IPS DF 19.7 (cell line): ENCODE measurements at places on chromosomes 3 and 15.

DNA sequence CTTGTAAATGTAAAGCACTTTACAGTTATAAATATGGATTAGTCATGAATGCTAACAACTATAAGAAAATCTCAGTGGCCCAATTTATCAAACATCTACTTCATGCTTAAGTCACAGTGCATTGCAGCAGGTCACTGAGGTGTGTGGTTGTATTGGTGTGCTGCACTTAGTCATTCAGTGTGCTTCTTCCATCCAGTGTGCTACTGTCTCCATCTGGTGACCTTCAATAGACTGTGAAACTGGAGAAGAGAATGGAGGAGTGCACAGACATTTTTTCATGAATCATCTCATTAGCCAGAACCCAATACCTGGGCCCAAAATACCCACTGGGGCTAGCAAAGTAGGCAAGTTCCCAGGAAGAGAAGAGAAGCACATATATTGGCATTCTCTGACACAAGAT lies 199.6 kb downstream of the SHOX2 start:
- no peak for DNase-seq

DNA sequence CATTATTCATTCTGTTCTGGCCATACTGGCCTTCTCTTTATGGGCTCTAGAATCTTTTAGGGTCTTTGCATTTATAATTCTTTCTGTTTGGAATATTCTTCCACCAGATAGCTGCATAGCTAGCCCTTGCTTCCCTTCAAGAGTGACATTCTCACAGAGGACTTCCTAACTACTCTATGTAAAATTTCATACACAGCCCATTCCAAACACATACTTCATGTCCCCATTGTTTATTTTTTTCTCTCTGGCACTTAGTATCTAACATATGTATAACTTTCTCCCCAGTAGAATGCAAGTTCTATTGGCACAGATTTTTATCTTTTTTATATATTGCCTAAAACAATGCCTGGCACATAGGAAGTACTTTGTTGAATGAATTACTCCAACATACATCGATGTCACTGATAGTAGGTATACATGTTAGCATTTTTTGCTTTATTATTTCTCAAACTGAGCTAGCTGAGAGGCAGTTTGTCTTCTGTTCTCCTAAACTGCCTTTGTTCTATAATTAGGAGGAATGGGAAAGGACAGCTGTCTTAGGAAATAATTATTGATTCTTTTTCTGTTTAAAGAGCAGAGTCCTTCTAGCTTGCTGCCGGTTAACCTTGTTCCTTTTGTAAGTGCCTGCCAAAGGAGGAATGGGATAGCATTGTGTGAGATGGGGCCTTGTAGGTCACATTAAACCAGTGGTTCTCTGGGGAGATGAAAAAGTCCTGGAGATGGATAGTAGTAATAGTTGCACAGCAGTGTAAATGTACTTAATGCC lies 7.9 kb downstream of the FAM162A start:
- DNase-seq = no peak

GRCh38 chr15:48683991-48684765 lies 38.7 kb upstream of the FBN1 start:
- DNase-seq = no peak

DNA sequence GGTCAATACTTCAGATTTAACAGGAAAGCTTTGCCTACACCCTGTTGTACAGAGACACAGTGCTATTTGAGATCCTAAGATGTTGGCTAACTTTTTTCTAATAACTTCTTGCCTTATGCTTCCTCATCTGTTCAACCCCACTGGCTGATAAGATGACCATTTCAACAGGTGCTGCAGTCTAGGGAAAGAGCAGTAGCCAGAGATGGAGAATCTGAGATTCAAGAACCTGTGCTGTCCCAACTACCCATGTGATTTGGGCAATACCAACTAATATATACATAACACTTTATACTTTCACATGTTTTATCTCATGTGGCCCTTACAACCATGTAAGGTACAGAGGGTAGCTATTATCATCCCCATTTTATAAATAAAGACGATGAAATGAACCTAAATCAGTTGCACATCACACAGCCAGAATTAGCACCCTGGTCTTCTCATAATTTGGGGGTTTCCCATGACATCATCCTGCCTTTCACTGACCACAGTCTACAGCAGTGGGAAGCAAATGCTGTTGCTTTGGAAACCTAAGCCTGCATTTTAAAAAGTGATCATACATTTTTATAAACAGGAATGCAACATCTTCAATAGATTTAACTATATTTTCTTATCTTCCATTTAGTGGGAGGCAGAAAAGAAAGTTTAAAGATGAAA lies 9.7 kb downstream of the TTC23 start:
- DNase-seq = no peak

DNA sequence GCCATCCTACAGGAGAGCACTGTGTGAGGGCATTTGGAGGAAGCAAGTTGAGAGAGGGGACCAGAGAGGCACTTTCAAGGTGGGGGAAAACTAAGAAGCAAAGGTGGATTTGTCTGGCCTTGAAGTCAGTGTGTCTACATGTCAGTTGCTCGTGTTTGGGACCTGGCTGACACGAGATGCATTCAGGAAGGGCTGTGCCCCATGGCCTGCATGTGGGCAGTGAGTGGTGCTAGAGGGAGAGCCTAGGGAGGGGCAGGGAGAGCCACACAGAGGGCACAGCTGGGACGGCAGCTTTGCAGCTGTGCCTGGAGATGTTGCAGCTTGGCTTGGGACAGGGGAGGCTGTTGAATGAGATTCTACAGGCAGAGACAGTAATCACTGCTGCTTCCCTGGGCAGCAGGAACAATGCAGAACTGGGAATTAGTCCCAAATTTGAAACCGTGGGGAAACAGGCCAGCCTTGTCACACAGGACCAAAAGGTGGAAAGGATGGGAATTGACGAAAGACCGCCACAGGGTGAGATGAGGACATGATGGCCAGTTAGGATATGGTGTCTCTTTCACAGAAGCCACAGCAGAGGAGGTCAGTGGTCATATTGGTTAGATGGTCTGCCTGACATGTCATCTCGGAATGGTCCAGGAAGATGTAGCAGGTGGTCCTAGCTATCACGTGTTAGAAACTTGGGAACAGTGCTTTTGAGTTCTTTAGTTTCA lies 10.0 kb downstream of the SEC61A1 start:
- DNase-seq = no peak

DNA sequence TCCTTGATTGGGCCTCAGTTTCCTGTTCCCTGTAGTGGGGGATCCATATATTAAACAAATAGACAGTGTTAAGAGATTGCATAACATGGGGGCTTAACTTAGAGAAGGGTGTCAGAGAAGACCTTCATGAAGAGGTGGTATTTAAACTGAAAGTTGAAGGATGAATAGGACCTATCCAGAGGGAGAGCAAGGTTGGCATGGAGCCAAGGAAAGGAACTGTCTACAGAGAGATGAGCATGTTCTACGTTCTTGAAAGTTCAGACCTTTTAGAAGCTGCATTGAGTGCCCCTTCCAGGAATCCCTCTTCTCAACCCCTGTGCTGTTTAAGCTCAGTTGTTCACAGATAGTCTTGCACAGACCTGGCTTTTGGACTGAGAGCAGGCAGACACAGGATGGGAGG lies 2.4 kb downstream of the HTD2 start:
- no peak for DNase-seq

- DNase-seq = no peak
Measured at GRCh38 chr15:64911311-64912186, at the start of gene ANKDD1A. Gene ANKDD1A (plus strand): TSS chr15:64911902. CDS start chr15:64911931, 29 bp downstream.

DNA sequence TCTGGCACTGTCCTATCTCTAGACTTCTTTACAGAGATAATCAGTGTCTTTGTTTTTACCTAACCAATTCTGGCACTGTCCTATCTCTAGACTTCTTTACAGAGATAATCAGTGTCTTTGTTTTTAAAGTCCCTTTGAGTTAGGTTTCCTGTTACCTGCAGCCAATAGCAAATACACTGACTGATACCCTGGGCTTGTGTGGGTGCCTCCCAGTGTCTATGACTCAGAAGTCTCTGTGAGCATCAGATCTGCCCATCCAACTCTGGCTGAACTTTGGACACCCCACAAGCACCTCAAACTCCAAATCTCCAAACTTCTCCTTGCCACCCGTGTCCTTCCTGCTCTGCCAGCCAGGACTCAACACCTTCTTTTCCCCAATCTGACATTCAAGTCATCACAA lies 30.4 kb downstream of the SLC41A3 start:
- no peak for DNase-seq

DNA sequence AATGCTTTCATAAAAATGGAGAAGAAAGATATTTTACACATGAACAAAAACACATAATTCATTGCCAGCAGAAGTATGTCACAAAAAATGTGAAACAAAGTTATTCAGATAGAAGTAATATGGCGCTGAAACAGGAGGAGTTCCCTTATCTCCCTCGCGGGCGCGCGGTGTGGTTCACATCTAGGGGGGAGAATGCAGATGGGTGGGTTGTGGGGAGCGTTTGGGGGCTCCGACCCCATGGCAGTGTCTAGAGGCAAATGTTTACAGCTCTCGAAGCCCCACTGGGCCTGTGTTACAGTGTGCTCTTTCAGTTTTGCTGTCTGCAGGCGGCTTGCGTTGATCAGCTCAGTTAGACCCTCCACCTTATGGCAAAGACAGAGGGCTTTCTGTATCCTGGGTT lies 297.5 kb downstream of the CGGBP1 start:
- DNase-seq = no peak

DNA sequence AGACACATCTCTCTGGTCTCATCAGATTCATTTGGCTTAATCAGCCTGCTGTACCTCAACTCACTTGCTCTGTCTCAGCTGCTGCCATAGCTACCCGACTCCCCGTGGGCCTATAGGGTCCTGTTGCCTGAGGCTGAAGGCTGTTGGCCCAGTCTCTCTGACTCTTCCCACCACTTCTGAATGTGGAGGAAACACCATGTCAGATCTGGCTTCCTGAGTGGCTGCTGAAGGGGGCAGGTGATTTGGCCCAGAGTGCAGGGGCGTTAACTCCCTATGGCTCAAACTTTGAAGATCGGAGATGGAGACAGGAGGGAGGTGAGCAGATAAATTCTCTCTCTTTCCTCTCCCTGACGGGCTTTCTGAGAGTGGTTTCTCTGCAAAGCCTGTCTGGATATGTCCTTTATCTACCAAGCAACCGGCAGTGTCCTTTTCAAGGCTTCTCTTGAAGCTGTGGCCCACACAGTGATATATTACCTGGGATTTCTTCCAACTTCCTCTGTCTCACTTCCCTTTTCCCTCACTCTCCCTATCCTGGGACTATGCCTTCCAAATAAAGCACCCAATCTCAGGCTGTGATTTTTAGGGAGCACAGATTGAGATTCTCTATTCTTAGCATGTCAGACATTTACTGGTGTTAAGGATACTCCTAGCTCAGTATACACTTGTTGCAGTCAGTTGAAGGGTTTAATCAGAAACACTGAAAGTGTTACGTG lies 334.9 kb upstream of the TBC1D5 start:
- DNase-seq = no peak

DNA sequence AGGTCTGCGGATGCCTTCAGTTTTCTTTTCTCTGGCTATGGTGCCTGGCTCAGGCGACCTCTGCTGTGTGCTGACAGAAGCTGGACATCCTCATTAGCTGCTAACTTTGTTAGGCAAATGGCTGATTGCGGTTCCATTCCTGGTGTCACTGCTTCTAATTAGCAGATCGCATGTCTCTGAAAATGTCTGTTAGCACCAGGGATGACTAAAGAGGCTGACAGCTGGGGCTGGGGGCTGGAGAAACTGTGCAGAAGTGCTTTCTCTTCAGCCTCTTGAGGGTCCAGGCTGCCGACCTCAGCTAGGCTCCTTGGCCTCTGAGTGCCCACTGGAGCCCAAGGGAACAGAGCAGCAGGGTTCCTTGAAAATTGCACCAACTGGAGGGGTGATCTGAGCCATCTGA lies 39.3 kb downstream of the CHCHD6 start:
- DNase-seq = no peak

DNA sequence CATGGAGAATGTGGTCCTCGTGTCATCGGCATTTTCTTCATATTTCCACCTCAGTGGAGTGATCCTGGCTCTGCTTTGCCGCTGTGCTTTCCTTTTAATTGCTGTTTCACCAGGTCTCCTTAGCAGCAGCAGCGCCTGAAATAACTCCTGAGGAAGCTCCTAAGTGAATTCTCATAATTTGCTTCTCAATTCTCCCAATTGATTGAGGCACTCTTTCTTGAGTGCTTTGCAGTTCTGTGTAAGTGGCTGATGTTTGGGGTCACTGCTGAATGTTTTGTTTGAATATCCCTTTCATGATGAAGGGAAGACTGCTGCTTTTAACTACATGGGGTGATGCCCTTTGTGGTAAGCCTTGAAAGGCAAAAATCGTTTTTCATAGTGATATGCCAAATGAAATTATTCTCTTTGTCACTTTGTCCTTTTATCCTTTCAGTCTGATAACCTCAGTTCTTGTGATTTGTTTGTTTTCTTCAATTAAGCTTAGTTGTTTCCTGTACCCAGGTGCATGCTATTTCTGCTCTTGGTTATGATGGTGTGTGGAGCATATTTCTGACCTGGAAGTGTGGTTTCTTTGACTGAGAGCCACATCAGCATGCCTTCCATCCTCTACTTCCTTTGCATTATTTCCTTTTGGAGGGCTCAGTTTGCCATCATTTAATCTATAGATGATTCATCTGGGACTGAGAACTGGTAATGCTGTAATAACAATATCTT lies 36.7 kb downstream of the HMG20A start:
- DNase-seq = no peak

DNA sequence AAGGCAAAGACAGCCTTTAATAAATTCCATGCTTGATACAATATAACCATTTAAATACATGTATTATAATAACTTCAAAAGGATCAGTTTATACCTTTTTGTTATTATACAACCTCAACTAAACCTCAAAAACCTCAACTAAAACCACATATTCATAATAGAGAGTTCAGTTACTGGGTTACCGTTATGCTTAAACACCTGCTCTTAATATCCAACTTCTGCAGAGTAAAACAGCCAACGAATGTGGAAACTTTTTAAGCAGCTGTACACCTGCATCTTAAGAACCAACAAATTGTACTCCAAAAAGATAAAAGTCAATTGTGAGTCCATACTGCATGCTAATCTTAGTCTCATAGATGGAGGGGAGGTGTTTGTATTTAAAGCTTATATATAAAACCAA lies 53.5 kb downstream of the TFDP2 start:
- DNase-seq = no peak

DNA sequence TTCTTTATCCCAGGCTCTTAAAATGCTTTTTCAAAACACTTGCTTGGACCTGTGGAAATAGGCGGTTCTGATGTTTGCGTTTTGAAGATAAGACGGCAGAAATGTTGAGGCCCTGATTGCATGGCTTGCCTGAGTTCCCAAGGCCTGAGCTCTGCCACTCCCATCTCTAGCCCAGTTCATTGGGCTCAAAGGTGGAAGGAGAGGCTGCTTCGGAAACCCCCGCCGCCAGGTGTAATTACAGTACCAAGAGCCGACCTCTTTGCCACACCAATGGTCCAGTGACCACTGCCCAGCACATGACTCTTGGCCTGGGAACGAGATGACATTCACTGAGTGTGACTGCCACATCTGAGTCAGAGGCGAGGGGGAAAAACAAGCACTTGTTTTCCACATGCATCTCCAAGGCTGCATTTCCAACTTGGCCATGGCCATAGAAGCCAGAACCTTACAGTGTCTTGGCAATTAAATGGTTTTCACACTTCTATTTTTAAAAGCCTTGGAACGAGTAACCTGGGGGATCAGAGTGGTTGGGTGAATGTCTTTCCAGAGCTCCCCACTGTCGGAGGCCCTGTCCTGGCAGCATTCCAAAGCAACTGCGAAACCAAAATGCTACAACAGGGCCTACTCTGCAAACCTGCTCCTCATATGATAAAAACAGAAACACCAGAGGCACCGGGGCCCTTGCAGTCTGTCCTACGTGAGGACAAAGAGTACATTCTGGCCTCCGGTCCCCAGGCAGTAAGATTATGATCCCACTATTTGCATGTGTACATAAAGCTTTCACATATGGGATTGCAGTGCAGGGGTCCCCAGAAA lies 63.8 kb upstream of the CGNL1 start:
- DNase-seq = no peak

- no peak for DNase-seq
Measured at GRCh38 chr15:55800216-55800615, 57.3 kb upstream of the PRTG start.
